Renal cortical epithelial cell (primary cell): ENCODE measurements at places on chromosomes 6 and 20. TPM values are rescaled to one million over a fixed set of nuclear protein-coding genes. Genes with fewer than 3 reads are reported as not detected.
A peak's percentile ranks its signal among the peaks of the same experiment; 100 is the strongest.

LINC00237 gene
- total RNA-seq, result not detected in 2 replicates

DNA sequence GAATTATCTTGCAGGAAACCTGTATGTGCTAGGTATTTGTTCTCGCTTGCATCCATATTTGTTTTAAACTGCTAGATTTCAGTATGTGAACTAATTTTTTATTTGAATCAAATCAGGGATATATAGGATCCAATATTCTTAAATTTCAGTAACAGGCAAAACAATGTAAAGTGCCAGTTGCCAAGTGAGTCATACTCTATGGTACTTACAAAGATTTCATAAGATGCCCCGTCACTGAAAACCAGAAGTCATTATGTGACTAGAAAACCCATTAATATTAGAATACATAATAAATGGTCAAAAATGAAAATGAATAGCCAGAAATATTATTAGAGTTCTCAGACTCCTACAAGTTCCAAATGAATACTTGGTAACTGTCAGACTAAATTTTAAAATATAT is 481.2 kb downstream of the TFAP2A start:
- peak; percentile 13 for DNase-seq

PLCB4 gene
- total RNA-seq, result 159 and 549 TPM in 2 replicates

DNA sequence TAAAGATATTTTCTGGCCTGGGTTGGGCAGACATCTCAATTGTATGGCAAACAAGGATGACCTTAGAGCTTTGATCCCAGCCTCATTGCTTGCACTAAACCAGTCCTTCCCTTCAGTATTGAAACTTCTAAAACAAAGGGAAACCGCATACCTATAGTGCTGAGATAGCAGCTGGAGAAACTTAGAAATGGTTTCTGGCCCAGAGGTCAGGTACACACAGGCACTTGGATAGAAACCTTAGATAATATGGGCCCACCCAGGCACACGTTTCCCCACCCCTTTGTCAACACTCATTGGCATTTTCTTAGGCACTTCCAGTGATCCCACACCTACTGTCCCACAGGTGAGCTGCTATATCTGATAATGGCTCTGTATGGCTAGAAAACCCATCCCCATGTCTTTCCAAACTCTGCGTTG is 22.1 kb downstream of the NRSN1 start:
- DNase-seq, result no peak

SLC24A3 gene
- under 0.01 and 0.10 TPM in 2 replicates for total RNA-seq

DNA sequence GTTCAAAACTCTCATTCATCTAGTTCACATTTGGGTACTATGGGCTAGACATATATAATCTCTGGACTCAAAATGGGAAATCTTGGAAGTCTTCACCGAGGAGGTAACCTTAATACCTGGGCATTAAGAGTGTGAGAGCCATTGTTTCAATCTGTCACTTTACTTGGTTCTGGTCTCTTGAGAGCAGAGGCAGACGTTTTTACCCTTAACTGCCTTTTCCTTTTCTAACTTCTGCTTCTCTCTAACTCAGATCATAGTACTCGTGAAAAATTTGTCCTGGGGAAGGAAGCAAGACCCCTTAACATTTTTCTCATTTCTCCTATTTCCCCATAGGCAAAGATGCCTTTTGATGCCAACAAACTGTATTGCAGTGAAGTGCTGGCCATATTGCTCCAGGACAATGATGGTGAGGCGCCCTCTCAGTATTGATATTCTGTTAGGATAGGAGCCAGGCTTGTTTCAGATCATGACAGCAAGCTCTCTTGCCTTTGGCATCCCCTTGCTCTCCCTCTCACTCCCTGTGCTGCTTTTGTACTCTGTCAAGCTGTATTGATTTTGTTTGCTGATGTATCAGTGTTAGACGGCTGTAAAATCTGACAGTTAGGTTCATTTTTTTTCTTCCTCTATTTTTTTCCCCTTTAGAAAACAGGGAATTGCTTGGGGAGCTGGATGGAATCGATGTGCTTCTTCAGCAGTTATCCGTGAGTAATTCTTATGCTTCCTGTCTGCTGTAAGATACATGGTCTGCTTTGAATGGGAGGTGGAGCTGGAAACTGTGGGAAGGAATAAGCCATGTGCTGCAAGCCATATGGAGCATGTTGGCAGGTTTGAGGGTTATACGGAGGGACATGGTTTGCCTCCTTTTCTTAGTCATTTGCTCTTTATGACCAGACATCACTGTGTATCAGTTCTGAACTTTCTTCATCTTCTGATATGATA is 83.5 kb downstream of the CTNNBL1 start:
- DNase-seq, result no peak

SH3BGRL2 gene
- 10.7 and 11.6 TPM in 2 replicates for total RNA-seq

DNA sequence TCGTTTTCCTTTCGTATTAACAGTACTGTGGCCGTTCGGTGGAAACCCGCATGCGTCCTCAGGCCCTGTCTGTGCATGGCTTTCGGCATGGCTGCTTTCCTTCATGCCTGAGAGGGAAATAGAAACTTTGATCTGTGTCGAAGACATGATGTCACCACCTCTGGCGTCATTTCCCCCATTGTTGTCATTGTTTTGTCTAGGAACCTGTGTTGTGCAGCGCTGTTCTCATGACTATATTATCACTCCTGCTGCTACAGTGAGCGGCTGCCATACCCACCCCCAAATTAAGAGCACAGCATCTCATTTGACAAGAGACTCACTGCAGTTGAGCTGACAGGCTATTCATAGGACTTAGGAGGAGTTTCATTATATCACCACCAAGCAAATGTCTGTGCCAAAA is 172.3 kb downstream of the TMEM242 start:
- no peak for DNase-seq

- DNase-seq, result no peak
These were observed 27.0 kb upstream of the SLC22A2 start for GRCh38 chr6:160285541-160286105.

DNA sequence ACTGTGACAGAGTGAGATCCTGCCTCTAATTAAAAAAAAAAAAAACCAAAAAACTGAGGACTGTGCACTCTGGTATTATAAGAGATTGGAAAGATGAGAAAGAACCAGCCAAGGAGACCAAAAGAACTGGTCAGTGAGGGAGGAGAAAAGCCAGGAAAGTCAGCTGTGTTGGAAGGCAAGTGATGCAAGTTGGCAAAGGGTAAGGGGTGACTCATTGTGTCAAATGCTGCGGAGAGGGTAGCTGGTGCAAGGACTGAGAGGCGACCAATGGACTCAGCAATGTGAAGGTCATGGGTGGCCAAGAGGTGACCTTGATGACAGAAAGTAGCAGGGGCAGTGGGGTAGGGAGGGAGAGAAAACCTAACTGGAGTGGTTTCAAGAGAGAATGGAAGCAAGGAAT is 27.4 kb upstream of the LRRN4 start:
- peak; percentile 61 for DNase-seq

DNA sequence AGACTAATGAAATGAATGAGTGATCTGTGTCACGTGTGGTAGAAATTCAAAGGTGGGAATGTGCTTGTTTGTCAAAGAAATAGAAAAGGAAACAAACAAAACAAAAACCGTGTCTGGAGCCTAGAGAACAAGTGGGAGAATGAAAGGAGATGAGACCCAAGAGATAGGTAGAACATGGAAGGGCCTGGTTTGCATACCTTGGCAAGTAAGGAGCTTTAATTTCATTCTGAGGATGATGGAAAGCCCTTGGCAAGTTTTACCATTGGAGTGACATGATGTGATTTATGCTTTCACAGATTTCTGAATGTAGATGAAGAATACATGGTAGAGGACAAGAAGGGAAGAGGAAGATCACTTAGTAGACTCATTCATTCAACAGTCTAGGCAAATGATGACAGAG is 26.8 kb upstream of the PRDM1 start:
- no peak for DNase-seq

CDH22 gene
- total RNA-seq, result not detected in 2 replicates

- no peak for DNase-seq
These were observed 8.8 kb upstream of the CEP85L start for GRCh38 chr6:118660218-118660569.

GRCh38 chr6:20757761-20758160 is 223.5 kb downstream of the CDKAL1 start:
- DNase-seq, result peak; percentile 78

SMPDL3A gene
- total RNA-seq, result 8.4 and 9.6 TPM in 2 replicates

DNA sequence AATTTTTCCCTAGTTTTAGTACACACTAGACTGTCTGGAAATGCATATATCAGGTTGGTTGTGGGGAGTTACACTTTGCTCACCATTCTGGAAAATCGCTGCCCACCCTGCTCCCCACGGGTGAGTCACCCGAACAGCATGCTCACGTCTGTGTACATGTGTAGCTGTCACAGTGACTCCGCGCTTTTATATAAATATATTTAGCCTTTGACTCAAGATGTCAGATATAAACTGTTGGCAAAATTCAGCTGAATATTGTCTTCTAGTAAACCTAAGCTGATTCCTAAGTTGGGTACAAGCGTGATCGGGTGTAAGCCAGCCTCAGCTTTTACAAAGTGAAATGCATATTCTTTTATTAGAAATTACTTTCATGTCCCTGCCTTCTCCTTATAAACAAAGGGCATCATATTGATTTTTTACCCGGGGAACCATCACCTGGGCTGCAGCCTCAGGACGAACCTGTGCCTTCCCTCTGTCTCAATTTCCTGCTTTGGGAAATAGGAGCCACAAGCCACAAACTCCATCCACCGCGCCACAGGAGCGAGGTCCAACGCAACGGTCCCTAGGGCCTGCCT is 4.3 kb downstream of the SDCBP2 start:
- DNase-seq, result no peak

FKBP1C gene
- 0.10 and 0.17 TPM in 2 replicates for total RNA-seq

GRCh38 chr20:2745060-2745910 is 52.7 kb downstream of the EBF4 start:
- no peak for DNase-seq

DNA sequence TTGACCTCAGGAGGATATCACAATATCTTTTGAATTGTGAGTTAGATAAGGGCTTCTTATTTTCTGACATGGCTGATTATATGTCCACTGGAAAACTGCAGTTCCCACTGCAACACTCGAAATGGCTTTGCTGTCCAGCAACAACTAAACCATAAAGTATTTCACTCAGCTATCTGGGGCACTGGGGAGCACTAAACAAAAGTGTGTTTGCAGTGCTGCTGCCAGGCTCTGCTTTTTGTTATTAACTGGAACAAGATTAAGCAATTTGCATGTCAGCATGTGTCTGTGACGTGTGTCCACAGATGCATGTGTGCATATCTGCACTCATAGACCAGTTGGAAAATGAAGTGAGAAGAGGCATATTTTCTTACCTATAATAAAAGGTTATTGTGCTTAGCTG is 107.8 kb upstream of the CCN2 start:
- DNase-seq, result no peak

CNBD2 gene
- 1.2 and 3.6 TPM in 2 replicates for total RNA-seq

DNA sequence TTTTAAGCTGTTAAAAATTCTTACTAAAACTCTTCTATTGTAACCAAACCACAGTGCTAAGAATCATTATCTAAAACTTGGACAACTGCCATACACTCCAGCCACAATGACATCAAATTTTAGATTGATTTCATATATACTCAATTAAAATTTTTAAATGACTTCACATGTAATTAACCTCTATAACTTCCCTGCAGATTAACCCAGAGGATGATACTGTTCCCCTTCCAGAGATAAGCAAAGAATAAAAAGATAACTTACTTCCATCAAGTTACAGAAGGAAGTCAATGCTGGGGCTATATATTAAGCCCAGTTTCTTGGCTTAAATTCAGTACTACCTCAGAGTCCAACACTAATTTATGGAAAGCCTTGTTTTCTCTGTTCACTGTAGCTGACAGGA is 71.3 kb downstream of the ARHGAP18 start:
- DNase-seq, result no peak

CMTR1 gene
- 33.2 and 41.7 TPM in 2 replicates for total RNA-seq

GRCh38 chr20:48406498-48406897 is 421.3 kb downstream of the PREX1 start:
- peak; percentile 75 for DNase-seq

DNA sequence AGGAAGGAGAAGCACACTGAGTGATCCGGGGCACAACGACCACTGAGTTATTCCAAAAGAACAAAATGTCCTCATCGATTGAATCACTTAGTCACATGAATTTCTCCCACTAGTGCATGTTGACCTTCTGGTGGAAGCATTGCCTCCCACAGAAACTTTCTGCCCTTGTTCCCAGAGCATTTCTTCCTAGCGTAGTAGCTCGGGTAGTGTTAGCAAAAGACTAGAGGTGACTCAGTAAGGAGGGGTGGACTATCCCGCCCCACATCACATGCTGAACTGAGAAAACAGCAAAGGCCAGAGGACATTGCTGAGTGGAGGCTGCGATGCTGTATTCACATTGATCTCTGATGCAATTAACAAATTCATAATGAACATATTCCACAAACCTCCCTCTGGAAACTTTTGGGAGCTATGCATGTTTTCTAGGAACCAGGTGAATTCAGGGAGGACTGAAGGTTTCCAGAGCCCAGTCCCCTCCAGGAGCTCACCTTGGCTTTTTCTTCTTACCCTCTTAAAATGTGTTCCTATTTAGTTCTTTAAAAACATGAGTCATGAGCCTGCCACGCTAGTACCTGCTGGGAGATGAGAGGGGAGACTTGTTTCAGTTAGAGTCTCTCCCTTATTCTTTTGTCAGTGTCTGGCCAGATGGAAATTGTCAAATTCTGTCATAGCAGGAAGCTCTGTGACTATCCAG is 507.9 kb downstream of the CDH26 start:
- no peak for DNase-seq

DNA sequence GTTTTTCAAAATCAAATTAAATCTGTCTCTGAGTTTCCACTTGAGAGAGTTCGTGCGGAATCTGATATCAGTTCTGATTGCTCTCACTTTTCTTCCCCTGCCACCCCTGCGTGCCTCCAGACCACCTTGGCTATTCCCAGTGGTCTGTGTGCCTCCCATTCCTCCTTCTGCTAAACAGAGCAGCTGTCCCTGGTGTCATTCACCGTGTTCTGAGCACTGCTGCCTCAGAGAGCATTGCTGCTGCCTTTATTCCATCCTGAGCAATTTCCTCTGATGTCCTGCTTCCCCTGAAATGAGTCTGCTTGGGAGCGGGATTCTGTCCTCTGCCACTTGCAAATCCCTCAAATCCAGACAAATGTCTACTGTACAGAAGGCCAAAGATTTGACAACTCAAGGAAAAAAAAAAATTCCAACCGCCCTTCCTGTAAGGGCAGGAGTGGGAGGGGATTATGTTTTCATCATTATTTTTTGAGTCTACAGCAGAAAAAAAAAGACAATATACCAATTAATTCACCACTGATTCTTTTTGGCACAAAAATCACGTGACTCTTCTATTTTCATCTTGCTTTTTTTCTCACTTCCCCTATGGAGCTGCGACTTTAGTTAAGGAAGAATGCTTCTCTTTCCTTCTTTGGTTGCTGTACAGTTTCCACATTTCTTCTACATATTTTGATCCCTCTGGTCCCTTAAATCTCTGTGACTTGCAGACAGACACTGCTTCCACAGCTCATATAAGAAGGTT is 833.0 kb downstream of the EPHA7 start:
- DNase-seq, result no peak

TSBP1 gene
- not detected in 2 replicates for total RNA-seq
